ENCODE measurements at places on chromosomes 12 and 14. TPM values are rescaled to one million over a fixed set of nuclear protein-coding genes. Genes with fewer than 3 reads are reported as not detected.

DNA sequence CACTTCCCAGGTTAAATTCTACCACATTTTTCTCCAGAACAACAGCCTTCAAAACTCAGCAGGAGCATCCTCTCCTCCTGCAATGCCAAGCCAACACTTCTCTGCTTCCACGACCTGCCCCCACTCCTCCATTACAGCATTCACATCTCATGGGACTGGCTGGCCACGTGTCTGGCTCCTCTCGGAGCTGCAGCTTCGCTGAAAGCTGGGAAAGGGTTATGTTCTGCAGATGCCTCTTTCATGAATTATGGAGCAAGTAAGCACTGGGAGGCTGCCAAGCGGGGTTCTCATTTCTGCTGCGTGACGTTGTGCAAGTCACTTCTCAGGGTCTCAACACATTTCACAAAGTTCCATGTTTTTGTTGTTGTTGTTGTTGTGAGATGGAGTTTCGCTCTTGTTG lies 142.2 kb upstream of the RFLNA start:
- no peak overlapping the region for H3K4me3 ChIP-seq
- no peak for DNase-seq
- H3K27ac ChIP-seq: no peak overlapping the region
- no peaks in the 10 kb centered on the region for H3K36me3 ChIP-seq
- peaks cover 13% of the 10 kb centered on the region for H3K27me3 ChIP-seq
- H3K4me1 ChIP-seq: no peaks in the 10 kb centered on the region

DNA sequence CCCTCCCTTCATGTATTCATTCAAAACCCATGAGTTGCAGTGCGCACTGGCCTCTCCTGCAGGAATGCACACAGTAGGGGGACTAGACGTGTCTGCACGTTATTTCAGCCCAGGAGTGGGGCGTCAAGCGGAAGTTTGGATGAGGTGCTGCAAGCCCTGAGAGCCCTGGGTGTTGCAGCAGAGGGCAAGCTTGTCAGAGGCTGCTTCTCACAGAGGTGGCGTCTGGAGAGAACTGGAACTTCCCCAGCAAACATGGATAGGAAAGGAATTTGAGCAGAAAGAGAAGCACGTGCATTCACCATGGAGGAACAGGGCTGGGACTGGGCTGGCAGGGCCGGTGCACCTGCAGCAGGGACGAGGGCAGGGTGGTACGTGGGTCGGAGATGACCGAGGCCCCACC lies 64.9 kb downstream of the TECPR2 start:
- no peak for DNase-seq
- no peaks in the 10 kb centered on the region for H3K27me3 ChIP-seq
- H3K36me3 ChIP-seq: peaks cover 11% of the 10 kb centered on the region
- H3K4me1 ChIP-seq: no peaks in the 10 kb centered on the region

- no peak for DNase-seq
- peak overlapping the region; percentile 86 for H3K27ac ChIP-seq
- H3K36me3 ChIP-seq: no peaks in the 10 kb centered on the region
- H3K27me3 ChIP-seq: no peaks in the 10 kb centered on the region
- no peak overlapping the region for H3K4me3 ChIP-seq
Measured at GRCh38 chr12:561908-562593, 101.2 kb downstream of the NINJ2 start.

DNA sequence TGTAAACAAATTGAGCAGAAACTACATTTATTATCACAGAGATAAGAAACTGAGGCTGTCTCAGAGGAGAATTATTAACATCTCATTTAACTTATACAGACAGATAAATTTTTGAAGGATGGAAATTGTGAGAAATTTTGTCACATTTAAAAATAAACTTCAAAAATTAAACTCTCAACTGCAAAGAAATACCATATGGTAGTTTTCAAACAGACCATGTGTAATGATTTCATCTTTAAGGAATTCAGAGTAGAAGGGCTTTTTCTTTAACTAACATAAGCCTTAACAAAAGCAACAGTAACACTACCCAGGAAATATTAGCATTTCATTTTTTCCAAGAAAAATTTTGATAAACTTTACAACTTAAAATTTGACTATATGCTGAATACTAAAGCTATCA lies 26.6 kb downstream of the NUP37 start:
- peaks cover 11% of the 10 kb centered on the region for H3K36me3 ChIP-seq
- no peak overlapping the region for H3K27ac ChIP-seq
- H3K27me3 ChIP-seq: no peaks in the 10 kb centered on the region
- H3K4me1 ChIP-seq: no peaks in the 10 kb centered on the region
- no peak for DNase-seq

- DNase-seq: no peak
- no peaks in the 10 kb centered on the region for H3K27me3 ChIP-seq
- no peaks in the 10 kb centered on the region for H3K4me1 ChIP-seq
- no peak overlapping the region for H3K27ac ChIP-seq
- no peak overlapping the region for H3K4me3 ChIP-seq
- H3K36me3 ChIP-seq: peaks cover 42% of the 10 kb centered on the region
Measured at GRCh38 chr12:120060717-120061116, 55.8 kb downstream of the RAB35 start.

The CD163L1 gene
- total RNA-seq: not detected

The SYNDIG1L gene
- total RNA-seq: not detected

GRCh38 chr12:113582521-113583218 lies 111.0 kb upstream of the LHX5 start:
- no peak overlapping the region for H3K27ac ChIP-seq
- H3K36me3 ChIP-seq: no peaks in the 10 kb centered on the region
- no peaks in the 10 kb centered on the region for H3K4me1 ChIP-seq
- H3K4me3 ChIP-seq: no peak overlapping the region
- H3K27me3 ChIP-seq: peaks cover 25% of the 10 kb centered on the region

DNA sequence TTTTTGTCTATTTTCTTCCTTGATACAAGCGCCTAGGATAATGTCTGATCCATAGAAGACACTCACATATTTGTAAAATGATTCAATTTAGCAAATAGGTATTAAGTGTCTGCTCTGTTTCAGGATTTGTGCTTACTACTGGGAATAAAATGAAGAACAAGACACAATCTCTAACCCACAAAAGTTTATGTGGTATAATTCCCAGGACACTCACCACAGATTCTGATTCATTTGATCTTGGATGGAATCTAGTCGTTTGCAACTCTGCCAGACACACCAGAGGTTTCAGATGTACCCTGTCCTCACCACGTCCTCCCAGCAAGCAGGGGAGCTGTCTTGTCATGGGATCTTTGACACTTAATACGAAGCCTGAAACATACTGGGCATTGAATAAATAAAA lies 208.3 kb downstream of the LRIG3 start:
- H3K4me1 ChIP-seq: no peaks in the 10 kb centered on the region
- H3K27ac ChIP-seq: no peak overlapping the region
- no peak for DNase-seq

GRCh38 chr12:70052931-70053497 lies 190.2 kb upstream of the CNOT2 start:
- no peaks in the 10 kb centered on the region for H3K36me3 ChIP-seq
- peaks cover 5% of the 10 kb centered on the region for H3K4me1 ChIP-seq
- H3K27me3 ChIP-seq: no peaks in the 10 kb centered on the region
- no peak overlapping the region for H3K27ac ChIP-seq
- H3K4me3 ChIP-seq: no peak overlapping the region

The SERPINA1 gene
- 7.6 TPM for total RNA-seq

The ETFBKMT gene
- 0.48 TPM for total RNA-seq

The DHRS2 gene
- total RNA-seq: not detected

The FLRT2 gene
- total RNA-seq: not detected

- H3K4me1 ChIP-seq: no peaks in the 10 kb centered on the region
- no peaks in the 10 kb centered on the region for H3K27me3 ChIP-seq
- DNase-seq: no peak
Measured at GRCh38 chr12:91065396-91065795, 7.6 kb upstream of the KERA start.
